Upper lobe of right lung (tissue), 1 donor: ENCODE measurements at places on chromosomes 7 and 10. TPM values are rescaled to one million over a fixed set of nuclear protein-coding genes. Genes with fewer than 3 reads are reported as not detected.
A peak's percentile ranks its signal among the peaks of the same experiment; 100 is the strongest.

GRCh38 chr10:91006752-91007346 lies 86.0 kb upstream of the ANKRD1 start:
- no peaks in the 10 kb centered on the region for H3K27me3 ChIP-seq
- H3K4me3 ChIP-seq, result no peak overlapping the region
- no peaks in the 10 kb centered on the region for H3K4me1 ChIP-seq
- DNase-seq, result no peak

DNA sequence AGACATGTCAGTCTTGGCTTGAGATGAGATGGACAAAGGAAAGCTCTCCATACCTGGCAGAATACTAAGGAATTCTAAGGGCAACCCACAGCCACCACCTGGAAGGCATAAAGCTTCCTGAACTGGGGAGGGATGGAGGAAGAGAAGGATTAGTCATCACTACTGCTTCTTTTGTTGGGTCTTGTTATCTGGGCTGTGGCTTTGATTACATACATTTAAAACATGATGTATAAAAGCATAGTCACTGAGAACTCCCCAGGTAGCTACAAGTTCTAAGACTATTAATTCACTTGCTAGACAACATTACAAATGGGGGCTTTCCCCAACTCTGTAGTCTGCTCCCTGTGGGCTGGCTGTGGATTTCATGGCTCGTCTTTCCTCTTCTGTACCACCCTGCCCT lies 58.2 kb downstream of the RBM33 start:
- H3K27me3 ChIP-seq, result no peaks in the 10 kb centered on the region
- H3K4me1 ChIP-seq, result peaks cover 6% of the 10 kb centered on the region
- H3K36me3 ChIP-seq, result peaks cover 72% of the 10 kb centered on the region
- no peak for DNase-seq
- no peak overlapping the region for H3K4me3 ChIP-seq

- H3K4me3 ChIP-seq, result no peak overlapping the region
- H3K27ac ChIP-seq, result no peak overlapping the region
- no peaks in the 10 kb centered on the region for H3K4me1 ChIP-seq
- H3K36me3 ChIP-seq, result no peaks in the 10 kb centered on the region
- DNase-seq, result no peak
Measured at GRCh38 chr7:149669121-149669818, 104.1 kb downstream of the ZNF467 start.

DNA sequence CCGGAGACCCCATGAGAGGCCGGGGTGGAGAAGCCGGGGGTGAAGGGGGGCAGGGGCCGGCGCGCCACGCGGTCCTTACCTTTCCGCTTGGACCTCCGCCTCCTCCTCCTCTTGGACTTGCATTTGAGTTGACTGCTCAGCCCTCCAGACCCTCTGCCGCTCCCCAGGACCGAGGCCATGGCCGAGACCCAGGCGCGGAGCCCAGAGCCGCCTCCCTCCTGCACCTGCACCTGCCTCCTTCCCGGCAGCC lies 428 bp downstream of the ADARB2 start:
- no peaks in the 10 kb centered on the region for H3K36me3 ChIP-seq
- no peak overlapping the region for H3K27ac ChIP-seq
- H3K4me3 ChIP-seq, result peak overlapping the region; percentile 25

GRCh38 chr10:22634093-22634492 lies 80.3 kb downstream of the PIP4K2A start:
- H3K36me3 ChIP-seq, result no peaks in the 10 kb centered on the region
- no peak overlapping the region for H3K27ac ChIP-seq
- no peak for DNase-seq
- peaks cover 33% of the 10 kb centered on the region for H3K4me1 ChIP-seq

GRCh38 chr10:129045599-129045998 lies 421.4 kb upstream of the MGMT start:
- no peaks in the 10 kb centered on the region for H3K4me1 ChIP-seq
- H3K36me3 ChIP-seq, result no peaks in the 10 kb centered on the region
- no peak overlapping the region for H3K4me3 ChIP-seq

DNA sequence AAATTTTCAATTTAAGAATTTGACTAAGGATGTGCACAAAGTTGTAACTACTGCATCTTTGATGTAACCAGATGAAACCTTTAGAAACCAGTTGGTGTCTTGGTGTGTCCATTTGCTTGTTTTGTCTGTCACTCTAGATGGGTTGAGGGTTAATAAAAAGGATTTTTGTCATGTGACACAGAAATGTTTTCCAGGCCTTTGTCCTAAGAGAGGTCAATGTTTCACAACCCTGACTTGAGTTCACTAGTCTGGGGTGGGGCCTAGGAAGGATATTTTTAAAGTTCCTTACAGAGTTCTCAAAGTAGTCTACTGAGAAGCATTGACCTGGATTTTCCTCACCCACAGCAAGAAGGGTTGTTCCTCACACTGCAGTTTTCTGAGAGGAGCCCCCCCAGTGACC lies 90.3 kb downstream of the HERPUD2 start:
- peaks cover 5% of the 10 kb centered on the region for H3K4me1 ChIP-seq
- no peak overlapping the region for H3K4me3 ChIP-seq
- H3K27ac ChIP-seq, result no peak overlapping the region
- H3K27me3 ChIP-seq, result no peaks in the 10 kb centered on the region
- DNase-seq, result no peak

- H3K4me3 ChIP-seq, result no peak overlapping the region
- no peak for DNase-seq
- no peaks in the 10 kb centered on the region for H3K4me1 ChIP-seq
- no peaks in the 10 kb centered on the region for H3K27me3 ChIP-seq
Measured at GRCh38 chr10:2476812-2477553, 590.4 kb upstream of the PFKP start.

DNA sequence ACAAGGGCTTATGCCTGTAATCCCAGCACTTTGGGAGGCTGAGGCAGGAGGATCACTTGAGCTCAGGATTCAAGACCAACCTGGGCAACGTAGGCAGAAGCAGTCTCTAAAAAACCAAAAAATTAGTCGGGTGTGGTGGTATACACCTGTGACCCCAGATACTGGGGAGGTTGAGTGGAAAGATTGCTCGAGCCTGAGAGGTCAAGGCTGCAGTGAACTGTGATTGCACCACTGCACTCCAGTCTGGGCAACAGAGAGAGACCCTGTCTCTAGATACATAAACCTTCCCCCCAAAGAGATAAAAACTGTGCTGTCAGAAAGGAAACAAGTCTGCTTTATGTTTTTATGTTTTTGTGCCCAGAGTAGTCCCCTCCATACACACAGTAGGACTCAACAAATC lies 27.5 kb upstream of the CDK13 start:
- no peak for DNase-seq
- no peaks in the 10 kb centered on the region for H3K4me1 ChIP-seq
- H3K27ac ChIP-seq, result no peak overlapping the region
- H3K27me3 ChIP-seq, result no peaks in the 10 kb centered on the region
- H3K36me3 ChIP-seq, result no peaks in the 10 kb centered on the region
- no peak overlapping the region for H3K4me3 ChIP-seq

GRCh38 chr10:124324856-124325632 lies 93.7 kb downstream of the OAT start:
- no peaks in the 10 kb centered on the region for H3K27me3 ChIP-seq
- DNase-seq, result peak; percentile 37
- no peaks in the 10 kb centered on the region for H3K4me1 ChIP-seq
- H3K4me3 ChIP-seq, result no peak overlapping the region
- H3K36me3 ChIP-seq, result no peaks in the 10 kb centered on the region
- no peak overlapping the region for H3K27ac ChIP-seq

GRCh38 chr10:111207500-111207899 lies 130.7 kb downstream of the ADRA2A start:
- H3K4me1 ChIP-seq, result no peaks in the 10 kb centered on the region
- no peaks in the 10 kb centered on the region for H3K36me3 ChIP-seq
- H3K27ac ChIP-seq, result no peak overlapping the region
- DNase-seq, result no peak
- no peaks in the 10 kb centered on the region for H3K27me3 ChIP-seq
- no peak overlapping the region for H3K4me3 ChIP-seq

GRCh38 chr10:34995925-34996324 lies 94.2 kb downstream of the CUL2 start:
- H3K4me1 ChIP-seq, result peaks cover 5% of the 10 kb centered on the region
- no peak overlapping the region for H3K27ac ChIP-seq
- no peaks in the 10 kb centered on the region for H3K27me3 ChIP-seq
- H3K4me3 ChIP-seq, result no peak overlapping the region

- no peaks in the 10 kb centered on the region for H3K27me3 ChIP-seq
- no peak for DNase-seq
- H3K27ac ChIP-seq, result no peak overlapping the region
- no peaks in the 10 kb centered on the region for H3K4me1 ChIP-seq
Measured at GRCh38 chr10:120735773-120736371, 115.3 kb upstream of the WDR11 start.

DNA sequence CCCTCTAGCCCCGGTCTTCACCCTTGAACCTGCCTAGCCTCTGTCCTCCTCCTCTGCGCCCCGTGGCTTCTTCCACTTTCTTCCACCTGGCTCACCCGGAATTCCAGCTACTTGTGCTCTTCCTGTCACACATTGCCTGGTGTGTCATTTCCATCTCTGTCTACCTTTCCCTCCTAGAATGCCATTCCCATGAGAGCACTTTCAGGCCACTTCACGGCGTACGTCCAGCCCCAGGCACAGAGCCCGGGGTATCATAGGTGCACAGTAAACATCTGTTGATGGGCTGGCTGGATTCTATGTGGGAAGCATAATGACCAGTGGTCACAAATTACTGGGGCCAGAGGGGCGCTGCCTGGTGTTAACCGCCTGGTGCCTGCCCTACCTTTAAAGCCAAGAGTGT lies 161.3 kb downstream of the CUX1 start:
- H3K4me1 ChIP-seq, result no peaks in the 10 kb centered on the region
- no peaks in the 10 kb centered on the region for H3K36me3 ChIP-seq
- no peak for DNase-seq
- H3K4me3 ChIP-seq, result no peak overlapping the region

GRCh38 chr7:94683066-94683465 lies 27.1 kb upstream of the SGCE start:
- no peaks in the 10 kb centered on the region for H3K27me3 ChIP-seq
- H3K4me1 ChIP-seq, result no peaks in the 10 kb centered on the region
- no peak overlapping the region for H3K27ac ChIP-seq
- no peak overlapping the region for H3K4me3 ChIP-seq
- no peak for DNase-seq

GRCh38 chr7:22954251-22954650 lies 59.7 kb downstream of the HYCC1 start:
- DNase-seq, result no peak
- no peaks in the 10 kb centered on the region for H3K4me1 ChIP-seq
- H3K4me3 ChIP-seq, result no peak overlapping the region
- no peak overlapping the region for H3K27ac ChIP-seq
- H3K36me3 ChIP-seq, result peaks cover 1% of the 10 kb centered on the region
- H3K27me3 ChIP-seq, result no peaks in the 10 kb centered on the region

- no peak for DNase-seq
- H3K27me3 ChIP-seq, result no peaks in the 10 kb centered on the region
- H3K4me1 ChIP-seq, result no peaks in the 10 kb centered on the region
- no peak overlapping the region for H3K4me3 ChIP-seq
- no peak overlapping the region for H3K27ac ChIP-seq
Measured at GRCh38 chr7:81776161-81776560, 6.3 kb upstream of the HGF start.

DNA sequence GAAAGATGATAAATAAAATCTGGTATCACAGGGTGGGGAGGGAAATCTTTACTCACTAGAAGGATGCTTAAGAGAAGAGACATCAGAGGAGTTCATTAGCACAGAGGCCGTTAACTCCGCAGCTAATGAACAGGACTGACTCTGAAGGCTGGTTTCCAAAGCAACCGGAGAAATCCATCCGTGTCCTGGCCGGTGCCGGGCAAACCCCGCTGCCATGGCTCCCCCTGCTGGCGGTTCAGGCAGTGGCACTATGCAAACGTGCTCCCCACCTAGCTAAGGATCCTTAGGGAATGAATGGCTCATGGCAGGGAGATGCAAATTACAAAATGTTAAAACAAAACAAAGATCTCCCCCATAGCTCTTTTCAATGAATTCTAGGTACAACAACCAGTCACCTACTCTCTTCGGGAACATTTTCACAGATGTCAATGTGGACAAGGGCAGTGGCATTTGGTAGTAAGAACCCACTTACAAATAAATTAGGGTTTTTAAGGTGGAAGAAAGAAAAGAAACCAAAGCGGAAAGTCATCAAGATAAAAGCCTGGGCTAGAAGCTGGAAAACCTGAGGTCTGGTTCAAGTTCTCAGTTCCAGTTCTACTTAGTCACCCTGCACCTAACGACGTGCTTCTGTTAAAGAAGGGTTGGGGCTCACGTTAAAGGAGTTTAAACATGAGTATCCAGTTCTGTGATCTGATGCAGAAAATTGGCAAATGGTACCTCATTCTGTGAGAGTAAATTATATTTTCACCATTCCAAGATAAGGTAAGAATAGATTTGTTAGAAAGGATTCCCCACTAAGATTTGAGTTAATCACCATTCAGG lies 138.2 kb downstream of the SVIL start:
- H3K27ac ChIP-seq, result no peak overlapping the region
- H3K4me1 ChIP-seq, result no peaks in the 10 kb centered on the region
- no peaks in the 10 kb centered on the region for H3K27me3 ChIP-seq
- DNase-seq, result peak; percentile 86

DNA sequence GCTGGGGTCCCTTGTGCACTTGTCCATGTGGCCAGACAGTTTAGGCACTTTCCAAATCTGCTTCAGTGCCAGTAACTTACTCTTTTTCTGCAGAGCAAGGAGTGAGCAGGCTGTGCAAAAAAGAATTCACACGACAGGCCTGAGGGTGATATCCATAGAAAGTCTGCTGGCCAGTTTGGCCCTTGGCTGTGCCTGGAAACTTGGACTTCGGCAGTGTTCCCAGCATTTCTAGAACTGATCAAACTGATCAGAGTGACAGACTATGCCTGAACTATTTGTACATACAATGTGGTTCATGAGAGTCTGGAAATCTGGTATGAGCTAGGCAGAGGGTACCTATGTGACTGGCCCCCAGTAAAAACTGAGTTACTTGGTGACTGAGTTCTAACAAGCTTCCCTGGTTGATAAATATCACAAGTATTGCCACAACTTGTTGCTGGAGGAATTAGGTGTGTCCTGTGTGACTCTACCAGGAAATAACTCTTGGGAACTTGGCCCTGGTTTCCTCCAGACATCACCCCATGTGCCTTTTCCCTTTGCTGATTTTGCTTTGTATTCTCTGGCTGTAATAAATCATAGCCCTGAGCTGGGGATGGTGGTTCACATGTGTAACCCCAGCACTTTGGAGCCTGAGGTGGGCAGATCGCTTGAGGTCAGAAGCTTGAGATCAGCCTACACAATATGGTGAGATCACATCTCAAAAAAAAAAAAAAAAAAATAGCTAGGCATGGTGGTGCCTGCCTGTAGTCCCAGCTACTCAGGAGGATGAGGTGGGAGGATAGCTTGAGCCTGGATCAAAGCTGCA lies 3.3 kb upstream of the DENND10 start:
- H3K4me1 ChIP-seq, result peaks cover 10% of the 10 kb centered on the region
- no peak for DNase-seq
- H3K27ac ChIP-seq, result no peak overlapping the region
- H3K27me3 ChIP-seq, result no peaks in the 10 kb centered on the region

GRCh38 chr7:106029451-106029850 lies 66.4 kb downstream of the CDHR3 start:
- H3K36me3 ChIP-seq, result no peaks in the 10 kb centered on the region
- H3K27me3 ChIP-seq, result no peaks in the 10 kb centered on the region
- no peaks in the 10 kb centered on the region for H3K4me1 ChIP-seq
- no peak overlapping the region for H3K27ac ChIP-seq

- H3K27ac ChIP-seq, result no peak overlapping the region
- no peak overlapping the region for H3K4me3 ChIP-seq
- H3K27me3 ChIP-seq, result no peaks in the 10 kb centered on the region
- H3K4me1 ChIP-seq, result no peaks in the 10 kb centered on the region
- H3K36me3 ChIP-seq, result no peaks in the 10 kb centered on the region
Measured at GRCh38 chr7:12633582-12633981, 53.9 kb upstream of the ARL4A start.

Gene ARF5
- 92.9 TPM for total RNA-seq

Gene RARRES2
- 259 TPM for total RNA-seq

Gene SLC13A4
- total RNA-seq, result not detected

Gene NRAP
- 0.06 TPM for total RNA-seq

Gene PLAU
- total RNA-seq, result 16.8 TPM

Gene VGF
- total RNA-seq, result not detected

Gene KCNMA1
- total RNA-seq, result 26.3 TPM

Gene MORN4
- 3.8 TPM for total RNA-seq
